ENCODE measurements at places on chromosomes 4 and X. TPM values are rescaled to one million over a fixed set of nuclear protein-coding genes. Genes with fewer than 3 reads are reported as not detected.

The NLGN3 gene
- total RNA-seq: under 0.01 TPM

The POF1B gene
- under 0.01 TPM for total RNA-seq

The OTC gene
- total RNA-seq: not detected

The LEF1 gene
- 0.28 TPM for total RNA-seq

The PSAPL1 gene
- total RNA-seq: not detected

The LRPAP1 gene
- total RNA-seq: 124 TPM

The TRAPPC11 gene
- 64.3 TPM for total RNA-seq

The SERTM2 gene
- total RNA-seq: 0.19 TPM

The ERCC6L gene
- total RNA-seq: 11.3 TPM

The TXLNG gene
- total RNA-seq: 6.3 TPM

The ZNF630 gene
- total RNA-seq: 1.2 TPM

The GUCY1A1 gene
- 0.19 TPM for total RNA-seq

The TLR6 gene
- total RNA-seq: 2.3 TPM

The AP1AR gene
- total RNA-seq: 29.6 TPM

The CCDC120 gene
- 0.19 TPM for total RNA-seq

The STOX2 gene
- total RNA-seq: 0.38 TPM

The SMIM10L2A gene
- total RNA-seq: 1.7 TPM

The SUPT20HL1 gene
- not detected for total RNA-seq

The RBM46 gene
- total RNA-seq: not detected

The ETDA gene
- not detected for total RNA-seq

The TRMT44 gene
- 17.2 TPM for total RNA-seq

The MAOA gene
- total RNA-seq: 11.0 TPM

The ANXA3 gene
- total RNA-seq: 3.6 TPM

The APBB2 gene
- 87.4 TPM for total RNA-seq

The RAB40AL gene
- not detected for total RNA-seq

The MRPL1 gene
- total RNA-seq: 32.4 TPM

The VEGFC gene
- 35.5 TPM for total RNA-seq

The GAGE12E gene
- total RNA-seq: not detected

The XAGE5 gene
- total RNA-seq: not detected

The UGT2B17 gene
- not detected for total RNA-seq

The TRIM75 gene
- total RNA-seq: not detected

The PNMA6A gene
- 2.8 TPM for total RNA-seq

The RGS12 gene
- total RNA-seq: 10.2 TPM

The C1QTNF7 gene
- total RNA-seq: 1.4 TPM

The EPGN gene
- 0.38 TPM for total RNA-seq

The SMR3B gene
- total RNA-seq: not detected

The NONO gene
- 422 TPM for total RNA-seq

The ODAM gene
- not detected for total RNA-seq

The MAP9 gene
- 19.2 TPM for total RNA-seq

The CYTL1 gene
- total RNA-seq: not detected

The BMP2K gene
- total RNA-seq: 49.6 TPM

The TGIF2LX gene
- not detected for total RNA-seq

The MND1 gene
- 10.2 TPM for total RNA-seq

The SSX2 gene
- not detected for total RNA-seq

The RTL9 gene
- under 0.01 TPM for total RNA-seq

The TACR3 gene
- total RNA-seq: not detected

The YIPF7 gene
- total RNA-seq: not detected

The CENPE gene
- 3.9 TPM for total RNA-seq

The SPIN2A gene
- total RNA-seq: 0.38 TPM

The BTK gene
- not detected for total RNA-seq

The CYP2U1 gene
- total RNA-seq: 5.8 TPM

The H2BW2 gene
- total RNA-seq: not detected
